NCI-H446 treated with DMSO at 0.1 percent for 48 hours (cell line): ENCODE measurements at places on chromosomes 4 and X.
A peak's percentile ranks its signal among the peaks of the same experiment; 100 is the strongest.

DNA sequence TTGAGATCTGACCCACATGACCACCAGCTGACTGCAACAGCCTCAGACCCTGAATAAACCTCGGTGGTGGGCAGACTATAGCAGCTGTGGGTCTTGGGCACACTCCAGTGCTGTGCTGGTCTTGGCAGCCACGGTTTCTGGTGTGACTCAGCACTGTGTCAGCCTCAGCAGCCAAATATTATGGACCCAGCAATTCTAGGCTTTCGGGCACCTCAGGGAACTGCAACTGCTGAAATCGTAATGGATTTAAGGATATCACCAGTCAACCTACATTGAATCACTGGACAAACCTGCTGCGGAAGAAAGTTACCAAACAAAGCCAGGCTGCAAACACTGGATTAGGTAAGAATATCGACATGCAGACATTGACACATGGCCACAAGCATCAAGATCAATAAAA is 10.5 kb upstream of the UBE2NL start:
- no peak for DNase-seq

GRCh38 chr4:124953061-124953460 is 240.5 kb upstream of the ANKRD50 start:
- no peak for DNase-seq

DNA sequence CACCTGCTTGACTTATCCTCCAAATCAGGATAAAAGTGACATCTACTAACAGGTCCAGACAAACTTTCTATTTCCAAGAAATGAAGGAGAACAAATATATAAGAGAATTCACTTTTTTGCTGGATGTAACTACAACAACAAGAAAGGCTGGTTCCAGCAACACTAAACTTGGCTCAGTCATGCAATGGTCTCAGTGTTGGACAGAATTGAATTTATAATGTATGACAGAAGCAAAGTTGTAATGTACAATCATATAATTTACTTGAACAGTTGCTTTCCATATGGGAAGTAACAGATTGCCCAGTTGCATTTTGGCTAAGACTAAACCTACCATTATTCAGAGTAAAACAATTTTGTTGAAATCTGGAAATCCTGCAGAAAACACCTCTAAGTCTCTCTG is 183.3 kb upstream of the INTU start:
- DNase-seq = peak; percentile 83

DNA sequence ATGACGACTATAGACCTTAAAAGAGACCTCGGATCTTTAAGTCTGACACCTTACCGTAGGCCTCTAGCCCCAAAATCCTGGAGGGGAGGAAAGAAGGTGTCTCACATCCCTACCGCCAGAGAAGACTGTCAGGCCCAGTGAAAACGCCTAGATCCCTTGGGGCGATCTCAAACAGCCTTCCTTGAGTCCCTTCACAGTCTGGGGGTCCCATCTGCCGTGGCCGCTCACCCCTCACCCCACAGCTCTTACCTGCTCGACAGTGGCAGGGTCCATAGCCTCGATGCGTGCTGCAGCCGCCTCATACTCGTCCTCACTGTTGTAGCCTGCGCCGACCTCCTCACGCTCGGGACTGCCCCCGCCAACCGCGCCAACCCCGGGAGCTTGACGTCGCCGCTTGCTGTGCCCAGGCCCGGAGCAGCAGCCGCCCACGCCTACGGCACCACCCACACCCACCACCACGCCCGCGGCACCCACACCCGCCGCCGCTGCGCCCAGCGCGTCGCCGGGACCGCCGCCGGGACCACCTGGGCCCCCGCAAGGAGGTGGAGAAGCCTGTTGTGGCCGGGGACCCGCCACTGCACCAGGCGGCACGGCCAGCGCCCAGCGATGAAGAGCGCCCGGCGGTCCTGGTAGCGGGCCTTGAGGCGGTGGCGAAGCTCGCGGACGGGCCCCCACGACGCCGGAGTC is 536 bp downstream of the OTUD5 start:
- DNase-seq = no peak

DNA sequence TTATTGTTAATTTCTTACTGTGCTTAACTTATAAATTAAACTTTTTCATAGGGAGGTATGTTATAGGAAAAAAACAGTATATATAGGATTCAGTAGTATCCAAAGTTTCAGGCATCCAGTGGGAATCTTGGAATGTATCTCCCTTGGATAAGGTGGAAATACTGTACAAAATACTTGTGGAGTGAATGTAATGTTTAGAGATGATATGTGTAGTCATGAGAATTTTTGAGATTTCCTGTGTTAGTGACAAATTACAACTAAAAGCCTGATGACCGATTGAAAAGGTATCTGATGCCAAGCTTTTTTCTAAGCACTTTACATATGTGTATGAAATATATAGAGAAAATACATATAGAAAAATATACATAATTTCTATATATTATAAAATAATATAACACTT is 69.2 kb downstream of the STK32B start:
- no peak for DNase-seq
